Cardiac septum (tissue), 1 donor: ENCODE measurements at places on chromosomes 7 and 10. TPM values are rescaled to one million over a fixed set of nuclear protein-coding genes. Genes with fewer than 3 reads are reported as not detected.

GRCh38 chr7:107029764-107030286, 14.7 kb upstream of the PRKAR2B start:
- DNase-seq: no peak

GRCh38 chr7:17159500-17160037, 138.9 kb upstream of the AHR start:
- no peak for DNase-seq

DNA sequence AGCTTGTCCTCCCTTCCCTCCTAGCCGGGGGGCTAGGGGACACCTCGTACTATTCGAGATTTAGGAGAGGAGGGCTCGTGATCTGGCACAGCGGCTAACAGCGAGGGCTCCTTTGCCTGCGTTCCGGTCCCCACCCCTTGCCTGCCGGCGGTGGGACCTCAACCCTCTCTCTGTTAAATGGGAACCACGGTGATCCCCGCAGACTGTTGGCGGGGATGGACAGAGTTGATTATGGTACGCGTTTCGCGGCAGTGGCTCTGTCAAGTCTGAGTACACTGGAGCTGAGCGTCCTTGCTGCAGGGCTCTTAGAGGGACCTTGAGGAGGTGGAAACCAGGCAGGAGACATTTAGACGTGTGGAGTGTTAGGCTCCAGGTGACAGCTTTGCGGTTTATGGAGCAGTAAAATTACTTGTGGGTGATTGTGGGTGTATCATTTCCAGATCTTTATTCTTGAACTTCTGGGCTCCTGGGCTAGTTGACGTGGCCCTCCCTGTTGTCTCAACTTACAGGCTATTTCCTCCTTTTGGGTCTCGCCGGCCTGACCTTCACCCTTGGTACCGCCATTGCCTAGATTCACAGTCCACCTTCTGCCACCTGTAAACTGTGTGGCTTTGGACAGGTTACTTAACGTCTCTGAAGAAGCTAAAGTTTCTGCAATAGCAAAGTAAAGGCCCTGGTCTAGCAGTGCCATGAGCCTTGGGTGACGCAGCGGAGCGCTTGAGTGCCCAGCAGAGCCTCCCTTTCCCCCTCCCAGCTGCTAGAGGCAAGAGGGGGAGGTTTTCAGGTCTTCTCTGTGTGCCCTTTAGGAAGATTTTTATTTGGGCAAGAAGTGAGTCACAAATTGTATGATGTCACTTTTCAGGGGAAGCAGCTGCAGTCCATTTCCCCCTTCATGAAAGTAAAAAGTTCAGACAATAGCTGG, 739 bp downstream of the CASP7 start:
- no peak for DNase-seq

DNA sequence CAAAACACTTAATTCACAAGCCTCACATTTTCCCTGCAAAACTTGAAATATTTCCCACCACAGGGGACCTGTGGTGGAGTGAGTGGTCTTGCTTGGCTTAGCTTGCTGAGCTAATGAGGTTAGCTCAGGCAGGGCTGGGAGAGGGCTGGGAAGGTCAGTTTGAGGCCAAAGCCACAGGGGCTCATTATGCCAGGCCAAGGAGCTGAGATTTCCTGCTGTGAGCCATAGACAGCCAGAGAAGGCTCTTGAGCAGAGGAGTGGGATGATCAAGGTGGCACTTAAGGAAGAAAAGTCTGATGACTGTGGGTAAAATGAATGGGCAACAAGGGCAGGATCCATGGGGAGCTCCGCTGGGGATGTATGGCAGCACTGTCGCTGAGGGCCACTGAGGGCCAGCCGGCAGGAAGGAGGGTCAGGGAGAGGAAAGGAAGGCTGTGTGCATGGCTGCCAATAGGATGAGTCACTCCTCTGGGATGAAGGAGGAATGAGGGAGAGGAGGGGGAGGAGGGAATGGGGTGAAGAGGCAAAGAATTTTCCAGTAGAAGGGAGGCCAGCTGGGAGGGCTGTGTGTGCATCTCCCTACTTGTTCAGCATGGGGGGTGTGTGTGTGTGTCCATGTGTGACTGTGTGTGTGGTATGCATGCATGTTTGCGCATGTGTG, 18.7 kb upstream of the ZNF488 start:
- DNase-seq: peak; percentile 84

DNA sequence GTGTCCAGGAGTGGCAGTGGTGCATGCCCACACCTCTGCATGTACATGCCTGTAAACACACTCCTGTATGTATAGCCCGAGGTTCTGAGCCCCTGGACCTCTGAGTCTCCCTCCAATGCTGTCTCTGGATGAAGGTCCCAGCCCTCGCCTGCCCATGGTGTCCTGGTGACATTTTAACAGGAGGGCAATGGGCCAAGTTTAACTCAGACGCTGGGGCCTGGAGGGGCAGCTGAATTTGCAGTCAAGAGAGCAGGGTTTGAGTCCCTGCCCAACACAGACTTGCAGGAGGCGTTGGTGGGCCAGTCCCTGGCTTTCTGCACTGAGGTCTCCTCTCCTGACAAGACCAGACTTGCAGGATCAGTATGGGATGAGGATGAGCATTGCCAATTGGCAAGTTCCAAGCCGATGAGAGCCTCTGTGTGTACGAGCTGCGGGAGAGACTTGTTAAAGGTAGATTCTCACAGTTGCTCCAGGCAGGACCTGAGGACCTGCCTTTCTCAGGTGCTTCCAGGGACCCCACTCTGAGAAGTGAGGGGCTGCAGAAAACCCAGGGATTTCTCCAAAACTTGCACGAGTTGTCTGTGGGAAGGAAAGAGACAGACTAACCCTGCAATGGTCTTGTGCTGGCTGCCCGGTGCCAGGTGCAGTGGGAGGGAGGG, 141.9 kb downstream of the ELFN1 start:
- peak; percentile 71 for DNase-seq

DNA sequence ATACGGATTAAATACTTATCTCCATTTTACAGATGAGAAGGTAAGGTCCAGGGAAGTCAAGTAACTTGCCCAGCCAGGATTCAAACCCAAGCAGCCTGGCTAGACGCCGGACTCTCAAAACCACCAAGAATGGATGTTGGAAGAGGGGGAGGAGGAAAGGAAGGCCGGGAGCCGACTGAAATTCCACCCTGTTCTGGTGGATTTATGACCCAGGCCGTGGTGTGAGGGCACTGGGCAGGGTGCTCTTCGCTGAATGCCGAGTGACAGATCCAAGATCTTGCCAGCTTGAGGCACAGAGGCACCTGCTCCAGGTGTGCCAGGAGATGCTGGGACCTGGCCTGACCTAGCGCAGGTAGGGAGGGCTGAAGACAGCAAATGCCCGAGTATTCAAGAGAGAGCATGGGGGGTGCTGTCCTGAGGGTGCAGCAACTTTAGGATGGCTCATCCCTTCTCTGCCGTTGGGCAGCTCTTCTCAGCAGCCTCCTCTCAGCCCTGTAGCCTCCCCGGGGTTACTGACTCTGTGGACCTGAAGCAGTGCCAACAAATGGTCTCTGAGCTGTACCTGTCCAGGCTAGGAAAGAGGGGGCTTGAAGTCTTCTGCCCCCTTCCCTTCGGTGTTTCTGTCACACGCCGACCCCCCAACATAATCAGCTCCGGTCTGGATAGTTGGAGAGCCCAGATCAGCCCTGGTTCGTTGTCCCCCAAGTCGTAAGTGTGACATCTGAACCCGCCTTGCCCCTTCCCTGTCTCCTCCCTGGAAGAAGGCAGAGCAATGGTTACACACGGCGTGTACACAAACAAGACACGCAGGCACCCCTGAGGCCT, 713 bp downstream of the LOXL4 start:
- DNase-seq: no peak

DNA sequence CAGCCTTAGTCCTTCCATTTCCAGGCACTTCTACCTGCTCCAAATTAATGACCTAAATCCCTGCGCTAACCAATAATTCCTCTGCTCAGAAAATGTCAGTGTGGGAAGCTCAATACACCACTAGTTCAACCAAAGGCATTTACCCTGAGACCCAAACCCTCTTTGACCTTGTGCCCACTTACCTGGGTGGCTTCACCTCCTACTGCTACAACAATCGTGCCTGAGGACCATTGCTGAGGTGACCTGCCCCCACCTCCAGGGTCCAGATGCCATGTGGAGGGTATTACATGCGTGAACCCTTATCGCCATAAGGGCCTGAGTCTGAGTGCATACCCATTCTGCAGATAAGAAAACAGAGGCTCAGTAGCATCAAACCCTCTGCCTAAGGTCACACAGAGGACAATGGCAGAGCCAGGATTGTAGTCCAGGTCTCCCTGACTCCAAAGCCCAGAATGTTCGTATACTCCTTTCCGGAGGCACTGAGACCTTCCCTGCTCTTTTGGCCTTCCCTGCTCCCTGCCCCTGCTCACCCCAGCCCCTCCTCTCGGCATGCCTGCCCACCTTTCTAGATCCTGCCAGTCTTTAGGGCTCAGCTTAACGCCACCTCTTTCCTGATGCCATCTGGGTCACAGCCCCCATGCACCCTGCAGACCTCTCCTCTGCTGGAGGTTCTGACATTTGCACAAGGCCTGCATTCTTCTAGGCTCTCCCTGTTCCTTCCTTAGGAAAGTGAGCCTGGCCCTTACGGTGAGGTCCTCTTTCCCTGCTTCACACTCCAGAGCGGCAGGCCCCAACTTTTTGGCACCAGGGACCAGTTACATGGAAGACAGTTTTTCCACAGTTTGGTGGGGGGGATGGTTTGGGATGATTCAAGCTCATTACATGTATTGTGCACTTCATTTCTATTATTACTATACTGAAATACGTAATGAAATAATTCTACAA, 94.9 kb downstream of the CHST15 start:
- no peak for DNase-seq

- DNase-seq: no peak
Measured at GRCh38 chr10:35191523-35191922, 64.9 kb downstream of the CREM start.

GPR37 gene
- total RNA-seq: 0.13 TPM
